ENCODE measurements at places on chromosomes 1 and 21.

- DNase-seq: no peak
Measured at GRCh38 chr1:110597966-110598365, 8.2 kb downstream of the KCNA2 start.

DNA sequence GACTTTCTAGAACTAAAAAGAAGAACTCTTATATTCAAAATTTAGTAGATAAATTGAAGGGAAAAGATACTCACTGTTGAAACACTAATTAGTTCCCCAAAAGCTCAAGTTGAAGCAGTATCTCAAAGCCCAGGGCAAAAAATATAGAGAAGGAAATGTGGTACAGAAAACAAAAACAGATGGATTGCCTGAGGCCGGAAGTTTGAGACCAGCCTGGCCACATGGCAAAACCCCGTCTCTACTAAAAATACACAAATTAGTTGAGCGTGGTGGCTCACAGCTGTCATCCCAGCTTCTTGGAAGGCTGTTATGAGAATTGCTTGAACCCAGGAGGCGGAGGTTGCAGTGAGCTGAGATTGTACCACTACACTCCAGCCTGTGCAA lies 36.0 kb downstream of the FAM177B start:
- DNase-seq: no peak

- DNase-seq: no peak
Measured at GRCh38 chr21:21412096-21412495, 413.9 kb downstream of the NCAM2 start.

- peak; percentile 6 for DNase-seq
Measured at GRCh38 chr21:14482165-14482564, 64.0 kb downstream of the SAMSN1 start.

- no peak for DNase-seq
Measured at GRCh38 chr1:41780916-41781315, 137.8 kb downstream of the HIVEP3 start.

DNA sequence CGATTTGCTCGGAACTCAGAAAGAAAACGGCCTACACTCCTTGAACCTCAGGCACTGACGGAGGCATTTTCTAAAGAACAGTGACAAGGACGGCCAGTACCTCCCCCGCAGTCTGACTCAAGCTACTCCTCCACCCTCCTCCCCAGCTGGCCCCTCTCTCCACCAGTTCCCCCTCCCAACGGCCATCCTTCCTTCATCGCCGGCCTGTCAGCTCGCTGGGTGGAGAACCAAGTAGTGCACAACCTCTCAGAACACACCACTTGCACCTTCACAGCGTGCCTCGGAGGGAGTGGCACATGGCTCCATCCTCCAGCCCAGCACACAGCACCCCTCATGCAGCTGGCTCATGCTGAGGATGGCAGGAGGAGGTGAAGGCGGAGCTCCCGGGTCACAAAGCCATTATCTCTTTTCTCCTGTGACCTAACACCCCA lies 58.8 kb downstream of the TOR1AIP2 start:
- no peak for DNase-seq

GRCh38 chr1:59176471-59176870 lies 120.4 kb upstream of the FGGY start:
- DNase-seq: no peak

- no peak for DNase-seq
Measured at GRCh38 chr21:31180256-31181081, 142.2 kb upstream of the KRTAP19-8 start.

DNA sequence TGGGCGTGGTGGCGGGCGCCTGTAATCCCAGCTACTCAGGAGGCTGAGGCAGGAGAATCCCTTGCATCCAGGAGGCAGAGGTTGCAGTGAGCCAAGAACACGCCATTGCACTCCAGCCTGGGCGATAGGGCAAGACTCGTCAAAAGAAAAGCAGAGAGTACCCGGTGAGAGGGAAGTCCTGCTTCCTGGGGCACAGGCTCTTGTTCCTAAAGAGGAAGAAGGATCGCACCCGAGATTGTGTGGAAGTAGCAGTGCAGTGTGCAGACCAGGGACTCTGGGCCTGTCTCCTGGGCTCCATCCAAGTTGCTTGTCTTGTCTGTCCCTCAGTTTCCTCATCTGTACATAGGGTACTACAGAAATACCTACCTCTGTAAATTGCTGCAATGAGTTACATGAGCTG lies 29.6 kb downstream of the NBPF3 start:
- DNase-seq: no peak

DNA sequence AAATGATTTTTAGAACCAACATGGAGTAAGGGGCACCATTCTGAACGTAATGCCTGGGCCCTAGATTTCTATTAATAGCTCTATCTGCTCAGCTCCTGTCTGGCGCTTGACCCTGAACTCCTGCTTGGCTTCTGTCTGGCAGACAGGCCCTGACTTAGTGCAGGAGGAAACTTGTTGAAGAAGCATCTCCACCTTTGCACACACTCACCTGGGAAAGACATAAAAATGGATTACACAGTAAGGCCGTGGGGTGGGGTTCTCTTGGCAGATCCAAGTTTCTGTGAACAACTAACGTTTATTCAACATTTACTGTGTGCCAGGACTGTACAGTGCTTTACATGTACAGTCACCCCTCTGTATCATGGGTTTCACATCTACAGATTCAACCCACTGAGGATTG lies 62.1 kb upstream of the CNIH3 start:
- no peak for DNase-seq

DNA sequence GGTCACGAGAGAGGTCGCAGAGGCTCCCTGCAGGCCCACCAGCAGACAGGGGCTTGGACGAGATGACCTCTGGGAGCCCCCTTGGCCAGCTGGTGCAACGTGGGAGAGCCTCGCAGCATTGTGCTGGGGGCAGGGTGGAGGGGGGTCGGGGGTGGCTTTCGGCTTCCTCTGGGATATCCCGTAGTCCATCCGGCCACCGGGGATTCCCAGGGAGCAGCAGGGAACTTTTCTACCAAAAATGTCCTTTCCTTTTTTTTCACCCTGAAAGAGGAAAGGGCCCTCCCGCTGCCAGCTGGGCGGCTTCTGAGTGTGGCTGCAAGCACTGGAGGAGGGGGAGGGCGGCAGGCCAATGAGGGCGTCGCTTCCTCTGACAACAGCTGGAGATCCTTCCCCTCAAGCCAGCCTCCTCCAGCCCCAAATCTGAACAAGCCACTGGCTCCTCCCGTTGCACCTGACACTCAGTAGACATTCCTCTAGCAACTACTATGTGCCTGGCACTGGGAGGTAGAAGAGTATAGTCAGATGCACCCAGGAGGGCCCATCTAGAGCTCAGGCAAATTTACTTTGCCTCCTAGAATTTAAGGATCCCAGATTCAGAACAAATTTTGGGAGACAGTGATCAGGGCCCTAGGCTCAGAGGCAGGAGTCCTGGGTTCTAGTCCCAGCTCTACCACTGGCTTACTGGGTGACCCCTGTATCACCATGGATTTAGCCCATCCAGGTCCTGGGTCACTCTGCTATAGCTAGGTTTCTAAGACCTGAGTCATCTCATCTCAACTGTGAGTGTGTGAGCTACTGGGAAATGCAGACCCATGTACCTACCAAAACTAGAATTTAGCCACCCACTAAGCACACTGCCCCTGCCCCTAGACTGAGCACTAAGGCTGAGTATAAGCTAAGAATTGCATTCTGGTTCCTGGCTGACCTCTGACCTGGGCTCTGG lies 2.7 kb downstream of the MOB3C start:
- DNase-seq: no peak

DNA sequence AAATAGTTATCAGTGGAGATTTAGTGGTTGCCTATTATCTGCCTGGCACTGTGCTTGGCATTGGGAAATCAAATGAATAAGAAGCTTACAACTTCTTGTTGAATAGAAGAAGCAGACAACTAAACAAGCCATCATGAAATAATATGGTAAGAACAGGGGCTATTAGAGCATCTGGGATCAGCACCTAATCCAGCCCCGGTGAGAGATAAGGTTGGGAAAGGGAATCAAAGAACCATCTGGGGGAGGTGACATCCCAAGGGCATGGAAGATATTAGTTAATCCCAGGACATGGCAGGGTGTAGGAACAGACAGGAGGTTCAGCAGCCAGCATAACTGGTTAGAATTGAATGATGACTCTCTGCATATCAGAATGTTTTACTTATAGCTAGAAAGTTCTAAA lies 36.3 kb upstream of the SUCO start:
- DNase-seq: no peak

DNA sequence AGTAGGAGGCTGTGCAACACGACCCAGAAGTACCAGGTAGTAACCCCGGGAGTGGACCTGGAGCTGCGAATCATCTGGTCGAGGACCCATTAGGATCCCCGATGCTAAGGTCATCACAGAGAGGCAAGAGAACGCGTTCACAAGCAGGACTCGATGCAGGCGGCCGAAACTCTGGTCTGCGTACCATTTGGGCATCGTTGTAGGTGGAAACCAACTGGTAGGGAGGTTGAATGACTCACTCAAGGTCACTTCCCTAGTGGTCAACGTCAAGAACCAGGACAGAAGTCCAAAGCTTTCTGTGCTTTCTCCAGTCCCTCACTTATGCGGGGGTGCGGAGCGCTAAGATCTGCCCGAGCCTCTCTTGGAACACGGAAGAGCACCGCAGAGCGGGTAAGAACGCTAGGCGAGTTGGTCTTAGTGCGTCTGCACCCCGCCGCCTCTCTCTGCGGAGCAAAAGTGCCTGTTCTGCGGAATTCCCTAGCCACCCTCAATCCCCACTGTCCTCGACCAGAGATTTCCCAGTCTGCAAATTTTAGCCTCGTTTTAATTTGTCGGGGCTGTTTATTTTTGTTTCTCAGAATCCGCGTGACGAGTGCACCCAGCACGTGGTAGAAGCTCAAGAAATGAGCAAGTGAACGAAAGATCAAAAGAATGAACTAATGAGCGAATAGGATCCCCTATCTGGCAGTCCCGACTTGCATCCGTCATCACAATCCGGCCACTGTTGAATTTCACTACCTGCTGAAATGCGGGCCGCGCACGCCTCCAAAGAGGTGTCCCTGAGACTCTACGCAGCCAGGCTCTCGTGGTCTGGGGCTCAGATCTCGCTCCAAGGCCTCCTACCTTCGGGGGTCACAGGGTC lies 12.2 kb downstream of the HLX start:
- no peak for DNase-seq

GRCh38 chr21:20882462-20883407 lies 115.5 kb upstream of the NCAM2 start:
- no peak for DNase-seq

GRCh38 chr1:73943270-73943669 lies 254.7 kb downstream of the LRRIQ3 start:
- no peak for DNase-seq

- no peak for DNase-seq
Measured at GRCh38 chr1:29254346-29254745, 18.0 kb downstream of the PTPRU start.

GRCh38 chr1:15674386-15675159 lies 9.5 kb upstream of the PLEKHM2 start:
- DNase-seq: no peak

DNA sequence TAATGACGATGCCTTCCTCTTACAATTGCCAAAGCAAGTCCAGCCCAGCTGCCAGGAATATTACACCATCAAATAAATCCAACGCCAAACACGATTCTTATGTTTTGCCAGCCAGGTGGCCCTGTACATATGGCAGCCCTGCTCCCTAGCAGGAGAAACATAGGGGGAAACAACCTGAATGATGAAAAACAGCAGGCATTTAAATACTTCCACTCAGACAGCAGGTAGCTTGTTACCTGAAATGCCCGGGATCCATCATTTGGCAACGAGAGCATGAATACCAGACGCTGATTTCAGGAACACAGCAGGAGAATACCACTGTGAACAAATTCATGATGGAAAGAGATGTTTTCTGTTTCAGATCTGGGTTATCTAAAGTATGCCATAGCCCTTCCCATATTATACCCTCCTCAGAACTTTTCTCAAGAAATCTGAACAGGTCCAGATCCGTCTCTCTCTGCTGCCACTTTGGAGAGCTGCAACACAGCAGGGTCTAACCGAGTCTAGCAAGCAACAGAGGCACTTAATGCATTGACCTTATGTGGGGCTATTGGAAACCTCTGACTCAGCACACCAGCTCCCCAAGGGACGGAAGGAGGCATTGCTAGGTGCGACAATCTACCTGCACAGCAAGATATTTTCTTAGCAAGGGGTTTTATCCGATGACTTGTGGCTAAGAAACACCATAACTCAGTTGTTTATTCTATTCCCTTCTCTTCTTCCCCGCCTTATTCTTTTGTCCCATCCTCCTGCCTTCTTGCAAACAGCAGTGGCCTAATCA lies 166.3 kb downstream of the BARHL2 start:
- DNase-seq: no peak

DNA sequence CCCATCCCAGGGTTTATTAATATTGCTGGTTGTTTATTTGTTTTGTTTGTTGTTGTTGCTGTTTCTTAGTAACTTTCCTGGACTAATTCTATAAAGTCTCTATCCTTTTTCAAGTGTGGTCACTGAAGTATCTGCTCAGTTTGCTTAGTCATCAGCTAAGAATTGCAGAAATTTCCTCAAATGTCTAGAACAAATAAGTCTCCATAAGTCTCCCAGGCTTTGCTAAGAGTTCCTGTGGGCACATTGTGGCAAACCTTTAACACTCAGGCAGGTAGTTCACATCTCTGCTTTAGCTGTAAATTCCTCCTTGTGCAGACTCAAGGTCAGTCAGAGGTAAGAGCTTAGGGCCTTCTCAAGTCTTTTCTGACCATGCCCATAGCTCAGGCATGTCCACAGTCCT lies 38.9 kb upstream of the C1orf185 start:
- no peak for DNase-seq

DNA sequence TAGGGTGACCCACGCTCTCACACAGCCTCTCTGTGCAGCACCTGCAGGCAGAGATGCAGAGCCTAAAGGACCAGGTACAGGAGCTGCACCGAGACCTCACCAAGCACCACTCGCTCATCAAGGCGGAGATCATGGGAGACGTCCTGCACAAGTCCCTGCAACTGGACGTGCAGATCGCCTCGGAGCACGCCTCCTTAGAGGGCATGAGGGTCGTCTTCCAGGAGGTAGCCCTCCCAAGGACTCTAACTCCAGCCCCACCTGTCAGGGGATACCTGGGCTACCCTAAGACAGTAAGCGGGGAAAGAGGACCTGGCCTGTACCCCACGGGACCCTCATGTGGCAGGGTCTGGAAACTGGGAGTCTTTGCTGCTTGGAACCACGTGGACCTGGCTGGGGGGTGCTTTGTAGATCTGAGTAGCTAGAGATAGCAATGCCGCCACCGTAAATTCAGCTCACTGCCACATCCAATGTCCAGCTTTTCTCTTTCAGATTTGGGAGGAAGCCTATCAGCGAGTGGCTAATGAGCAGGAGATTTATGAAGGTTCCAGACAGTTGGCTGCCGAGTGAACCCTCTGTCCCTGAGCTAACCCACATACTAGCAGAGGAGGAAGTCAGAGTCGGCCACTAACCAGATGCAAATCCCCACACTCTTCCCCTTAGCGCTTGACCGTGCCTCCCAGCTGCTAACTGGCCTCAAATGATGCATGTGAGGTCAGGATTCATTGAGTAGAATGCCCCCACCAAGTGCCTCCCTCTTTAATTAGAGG lies 6.5 kb downstream of the RNF207 start:
- no peak for DNase-seq

DNA sequence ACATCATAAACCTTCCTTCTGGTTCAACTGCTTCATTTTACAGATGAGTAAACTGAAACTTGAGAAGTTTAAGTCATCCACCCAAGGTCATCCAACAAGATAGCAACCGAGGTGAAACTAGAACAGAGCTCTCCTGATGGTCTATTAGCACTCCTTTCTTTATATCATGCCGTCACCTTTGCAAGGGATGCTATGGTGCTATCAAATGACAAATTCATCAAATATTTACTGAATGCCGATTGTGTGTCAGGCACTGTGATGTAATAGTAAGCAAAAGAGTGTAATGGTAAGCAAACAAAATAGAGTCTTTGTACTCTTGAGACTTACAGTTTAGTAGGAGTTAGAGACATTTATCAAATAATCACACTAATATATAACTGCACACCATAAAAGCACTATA lies 14.0 kb upstream of the SGIP1 start:
- no peak for DNase-seq

Data from activated CD4-positive, CD25-positive, alpha-beta regulatory T cell treated with anti-CD3 and anti-CD28 coated beads, Interleukin-2, amount 50 U/mL, for 16 hours (primary cell).